Activated T-cell treated with anti-CD3 and anti-CD28 coated beads, Interleukin-2, amount 50 U/mL, for 72 hours (primary cell): ENCODE measurements at places on chromosomes 6 and 20. TPM values are rescaled to one million over a fixed set of nuclear protein-coding genes. Genes with fewer than 3 reads are reported as not detected.

GRCh38 chr6:159061805-159062563 lies 17.2 kb upstream of the TAGAP start:
- DNase-seq, result peak; percentile 39

DNA sequence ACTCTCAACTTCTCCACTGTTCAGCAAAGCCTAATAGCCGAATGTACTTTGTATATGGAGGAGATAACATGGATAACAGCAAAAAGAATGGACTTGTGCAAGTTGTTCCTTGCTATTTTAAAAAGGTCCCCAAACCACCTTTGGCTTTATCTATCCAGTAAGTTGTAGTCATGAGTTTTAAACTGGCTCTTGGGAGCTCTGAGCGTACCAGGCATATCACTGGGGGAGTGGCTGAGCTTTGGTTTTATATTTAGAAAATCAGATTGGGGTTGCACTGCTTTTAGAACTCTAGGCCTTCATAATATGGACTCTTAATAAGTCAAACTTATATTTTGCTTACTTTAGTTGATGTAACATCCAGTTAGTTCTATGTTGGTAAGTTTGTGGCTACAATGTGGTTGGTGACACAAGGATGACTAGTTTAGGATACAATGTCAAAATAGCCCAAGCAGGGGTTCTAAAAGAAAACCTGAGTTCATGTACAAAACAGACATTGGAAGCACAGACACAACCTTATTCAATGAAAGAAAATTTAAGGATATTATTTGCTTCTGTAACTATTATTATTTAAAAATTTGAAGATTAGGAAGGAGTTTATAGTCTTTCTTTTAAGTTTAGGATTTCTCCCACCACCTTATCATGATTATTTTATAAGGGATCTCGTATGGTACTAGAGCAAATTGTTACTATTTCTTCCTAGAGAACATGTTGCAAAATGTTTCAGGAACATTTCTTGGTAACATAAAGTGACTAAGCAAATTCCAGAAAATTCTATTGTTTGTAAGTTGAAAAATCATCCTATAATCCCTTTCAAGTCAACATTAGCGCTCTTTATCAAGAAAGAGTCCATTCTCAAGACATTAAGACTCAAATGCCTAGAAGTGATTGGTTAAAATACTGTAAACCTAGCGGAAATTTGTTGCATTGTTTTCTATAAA lies 165.8 kb upstream of the SUPT3H start:
- peak; percentile 29 for DNase-seq

GRCh38 chr6:160750276-160750689 lies 48.2 kb downstream of the PLG start:
- peak; percentile 31 for DNase-seq

DNA sequence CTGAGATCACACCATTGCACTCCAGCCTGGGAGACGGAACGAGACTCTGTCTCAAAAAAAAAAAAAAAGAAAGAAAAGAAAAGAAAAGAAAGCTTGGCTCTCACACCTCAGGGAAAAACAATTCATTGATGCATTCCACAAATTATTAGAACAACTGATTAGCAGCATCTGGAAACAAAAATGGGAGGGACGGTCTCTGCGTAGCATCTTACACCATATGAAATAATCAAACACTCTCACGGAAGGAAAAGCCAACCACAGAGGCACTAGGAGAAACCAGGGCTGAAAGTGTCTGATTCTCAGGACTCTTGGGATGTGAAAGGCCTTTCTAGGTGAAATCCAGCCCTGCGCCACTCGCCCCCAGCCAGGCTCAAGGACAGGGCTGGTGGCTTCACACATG lies 2.3 kb upstream of the HELZ2 start:
- DNase-seq, result no peak

DNA sequence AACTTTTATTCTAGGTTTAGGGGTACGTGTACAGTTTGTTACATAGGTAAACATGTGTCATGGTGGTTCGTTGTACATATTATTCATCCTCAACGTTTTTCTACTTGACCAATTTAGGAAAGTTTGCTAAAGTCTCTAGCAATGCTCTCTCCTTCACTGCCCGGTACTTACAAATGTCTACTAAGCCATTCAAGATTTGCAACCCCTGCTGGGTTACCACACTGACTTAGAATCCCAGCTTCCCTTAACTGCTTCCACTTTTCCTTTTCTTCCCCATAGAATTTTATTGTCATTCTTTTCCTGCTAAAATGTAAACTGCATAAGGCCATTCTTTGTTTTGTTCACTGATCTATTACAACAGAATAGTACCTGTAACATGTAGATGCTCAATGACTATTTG lies 97.4 kb downstream of the SMPDL3A start:
- DNase-seq, result no peak

DNA sequence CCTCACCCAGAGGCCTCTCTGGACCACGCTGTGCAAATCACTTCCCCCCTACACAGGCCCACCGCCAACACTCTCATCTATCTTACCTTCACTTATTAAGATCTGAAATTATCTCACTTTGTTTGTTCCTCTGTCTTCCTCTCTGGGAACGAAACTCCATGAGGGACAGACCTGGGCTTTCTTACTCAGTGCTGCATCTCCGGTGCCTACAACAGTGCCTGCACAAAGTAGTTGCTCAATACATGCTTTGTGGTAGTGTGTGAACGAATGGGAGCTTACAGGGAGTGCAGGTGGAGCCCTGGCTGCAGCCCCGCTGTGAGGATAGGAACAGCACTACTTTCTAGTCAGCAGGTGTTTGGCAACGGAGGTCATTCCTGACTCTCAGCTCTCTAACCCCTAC lies 5.3 kb downstream of the CASS4 start:
- DNase-seq, result no peak

The CCN6 gene
- total RNA-seq, result 0.74 TPM

DNA sequence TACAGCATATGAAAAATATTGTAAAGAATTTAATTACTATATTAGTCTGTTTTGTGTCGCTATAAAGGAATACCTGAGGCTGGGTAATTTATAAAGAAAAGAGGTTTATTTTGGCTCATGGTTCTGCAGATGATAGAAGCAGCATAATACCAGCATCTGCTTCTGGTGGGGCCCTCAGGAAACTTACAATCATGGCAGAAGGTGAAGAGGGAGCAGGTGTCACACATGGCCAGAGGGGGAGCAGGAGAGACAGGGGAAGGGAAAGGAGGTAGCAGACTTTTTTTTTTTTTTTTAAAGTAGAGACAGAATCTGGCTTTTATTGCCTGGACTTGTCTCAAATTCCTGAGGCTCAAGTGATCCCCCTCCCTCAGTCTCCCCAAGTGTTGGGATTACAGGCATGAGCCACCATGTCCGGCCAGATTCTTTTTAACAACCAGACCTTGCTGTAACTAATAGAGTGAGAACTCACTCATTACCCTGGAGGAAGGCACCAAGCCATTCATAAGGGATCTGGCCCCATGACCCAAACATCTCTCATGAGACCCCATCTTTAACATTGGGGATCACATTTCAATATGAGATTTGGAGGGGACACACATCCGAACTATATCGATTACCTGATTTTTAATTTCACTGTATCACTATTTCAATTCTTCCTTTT lies 64.6 kb downstream of the MAN1A1 start:
- peak; percentile 33 for DNase-seq

The ZBTB12 gene
- 0.88 TPM for total RNA-seq

The HLA-DQB2 gene
- total RNA-seq, result 0.60 TPM

DNA sequence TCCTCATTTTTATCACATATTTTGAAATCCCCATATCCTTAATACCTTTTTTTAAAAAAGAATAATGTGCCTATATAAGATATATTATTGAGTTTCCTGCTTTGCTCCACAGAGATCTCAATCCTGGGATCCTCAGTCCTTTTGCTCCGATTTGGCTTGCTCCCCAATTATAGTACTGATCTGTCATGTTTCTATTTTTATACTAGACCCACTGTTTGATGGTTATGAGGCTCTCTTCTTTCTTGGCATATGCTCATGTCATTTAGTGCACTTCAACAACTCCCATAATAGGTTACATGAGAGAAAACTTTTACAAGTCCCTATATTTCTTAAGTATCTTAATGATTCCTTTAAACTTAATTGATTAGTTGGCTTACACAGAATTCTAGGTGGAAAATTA lies 958.5 kb upstream of the EPHA7 start:
- DNase-seq, result no peak

GRCh38 chr20:50261471-50262212 lies 71.0 kb downstream of the CEBPB start:
- DNase-seq, result no peak

DNA sequence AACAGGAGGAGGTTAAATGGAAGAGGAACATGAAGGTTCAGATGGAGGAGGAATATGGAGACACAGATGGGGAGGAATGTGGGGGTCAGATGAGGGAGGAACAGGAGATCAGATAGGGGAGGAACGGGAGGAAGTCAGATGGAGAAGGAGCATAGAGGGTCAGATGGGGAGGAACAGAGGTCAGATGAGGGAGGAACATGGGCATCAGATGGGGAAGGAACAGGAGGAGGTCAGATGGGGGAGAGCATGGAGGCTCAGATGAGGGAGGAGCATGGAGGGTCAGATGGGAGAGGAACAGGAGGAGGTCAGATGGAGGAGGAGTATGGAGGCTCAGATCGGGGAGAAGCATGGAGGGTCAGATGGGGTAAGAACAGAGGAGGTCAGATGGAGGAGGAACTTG lies 290.6 kb downstream of the BMP7 start:
- no peak for DNase-seq

- DNase-seq, result no peak
Observed at GRCh38 chr6:26280407-26280806, 84.6 kb upstream of the BTN3A2 start.

The IRAK1BP1 gene
- 2.9 TPM for total RNA-seq

DNA sequence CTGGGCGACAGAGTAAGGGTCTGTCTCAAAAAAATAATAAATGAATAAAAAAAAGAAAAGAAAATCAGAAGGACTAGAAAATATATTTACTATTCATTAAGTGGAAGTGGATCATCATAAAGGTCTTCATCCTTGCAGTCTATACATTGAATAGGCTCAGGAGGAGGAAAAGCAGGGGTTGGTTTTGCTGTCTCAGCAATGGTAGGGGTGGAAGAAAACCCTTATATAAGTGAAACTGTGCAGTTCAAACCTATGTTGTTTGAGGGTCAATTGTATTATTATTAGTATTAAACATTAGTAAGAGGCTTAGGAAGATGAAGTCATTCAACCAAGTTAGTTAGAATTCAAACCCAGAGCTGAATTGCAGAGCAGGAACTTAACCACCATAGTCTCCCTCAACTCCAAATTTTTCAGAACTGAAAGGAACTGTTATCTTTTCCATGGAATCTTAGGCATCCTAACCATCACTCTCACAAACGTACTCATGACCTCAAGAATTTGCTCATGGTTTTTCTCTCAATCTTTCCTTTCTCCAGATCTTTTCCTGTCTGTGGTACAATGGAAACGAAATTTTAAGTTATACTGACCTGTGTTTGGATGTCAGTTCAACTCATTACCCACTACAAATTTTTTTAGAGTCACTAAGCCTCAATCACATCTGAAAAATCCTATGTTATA lies 7.7 kb upstream of the SMIM13 start:
- DNase-seq, result no peak

The OLIG3 gene
- 0.41 TPM for total RNA-seq

The FAXC gene
- total RNA-seq, result not detected

GRCh38 chr6:126914172-126914571 lies 204.3 kb upstream of the RSPO3 start:
- no peak for DNase-seq

DNA sequence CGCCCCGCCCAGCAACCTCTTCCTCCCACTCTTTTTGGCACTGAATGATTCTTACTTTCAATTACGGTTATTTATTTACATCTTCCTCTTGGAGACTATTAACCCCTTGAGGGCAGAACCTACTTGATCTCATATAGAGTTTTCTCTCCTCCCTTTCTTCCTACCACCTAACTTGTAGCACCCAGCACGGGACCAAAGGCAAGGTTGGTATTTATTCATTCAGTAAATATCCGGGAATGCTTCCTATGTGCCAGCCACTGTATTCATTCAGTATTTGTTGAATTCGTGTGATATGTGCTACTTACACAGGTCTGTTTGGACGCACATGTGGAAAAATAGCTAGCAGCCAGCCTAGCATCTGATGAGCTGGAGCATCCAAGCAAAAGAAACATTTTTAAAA lies 1.3 kb upstream of the CNKSR3 start:
- DNase-seq, result no peak

The ASIP gene
- not detected for total RNA-seq

DNA sequence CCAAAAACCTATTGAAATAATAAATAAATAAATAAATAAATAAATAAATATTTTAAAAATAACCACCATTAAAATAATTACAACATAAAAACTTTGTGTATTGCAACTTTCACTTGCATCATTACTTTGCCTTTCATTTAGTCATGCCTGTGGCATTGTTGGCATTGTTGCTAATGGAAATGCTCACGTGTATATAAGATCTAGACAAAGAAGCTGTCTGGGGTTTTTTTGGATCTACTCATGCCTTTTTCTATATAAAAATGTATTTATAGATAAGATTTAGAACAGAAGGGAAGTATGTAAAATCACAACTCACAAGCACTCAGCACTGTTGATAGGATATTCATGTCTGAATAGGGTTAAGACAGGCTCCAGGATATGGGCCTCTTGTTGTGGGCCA lies 27.9 kb downstream of the GFRA4 start:
- DNase-seq, result no peak

DNA sequence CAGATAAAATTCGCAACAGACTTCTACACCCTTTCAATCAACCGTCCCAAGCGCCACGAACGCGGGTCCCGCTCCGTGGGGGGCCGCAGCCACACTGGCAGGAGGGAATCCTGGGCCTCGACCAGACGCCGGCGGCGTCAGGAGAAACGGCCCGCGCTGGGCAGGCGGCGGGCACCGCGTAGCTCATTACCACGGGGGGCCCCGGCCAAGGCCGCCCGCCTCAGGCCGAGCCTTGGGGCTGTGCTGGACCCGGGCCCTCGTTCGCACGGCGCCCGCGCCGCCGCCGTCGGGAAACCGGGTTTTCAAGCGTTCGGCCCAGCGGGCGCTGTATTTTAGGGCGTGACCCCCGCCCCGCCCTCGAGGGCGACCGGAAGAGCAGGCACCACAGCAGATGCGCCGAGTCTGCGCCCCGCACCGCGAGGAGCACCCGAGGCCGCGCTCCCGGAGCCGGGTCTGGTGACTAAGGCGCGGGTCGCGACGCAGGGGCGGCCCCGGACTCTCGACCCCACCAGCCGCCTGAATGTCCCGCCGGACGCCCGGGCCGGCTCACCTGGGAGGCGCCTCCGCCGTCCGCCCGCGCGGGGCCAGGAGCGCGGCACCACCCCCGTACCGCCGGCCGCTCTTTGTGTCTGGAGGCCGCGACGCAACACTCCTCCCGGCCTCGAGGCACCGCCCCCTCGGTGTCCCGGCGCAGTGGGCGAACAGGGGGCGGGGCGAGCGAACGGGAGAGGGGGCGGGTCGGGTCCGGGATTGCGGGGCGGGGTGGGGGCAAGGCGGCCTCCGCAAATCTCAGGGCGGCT lies at the start of gene NINL:
Gene NINL, minus strand, starts transcription at position 627 of the 800 bp plus-strand sequence. CDS start 58,944 bp downstream, outside the sequence.
- DNase-seq, result peak; percentile 69

GRCh38 chr6:149220882-149221773 lies 96.4 kb upstream of the TAB2 start:
- no peak for DNase-seq

- no peak for DNase-seq
Observed at GRCh38 chr20:10524034-10524476, 89.0 kb downstream of the SLX4IP start.
